ENCODE measurements at places on chromosomes 3 and 15.
A peak's percentile ranks its signal among the peaks of the same experiment; 100 is the strongest.

- DNase-seq: no peak
Observed at GRCh38 chr3:186933816-186934215, 3.5 kb downstream of the ST6GAL1 start.

DNA sequence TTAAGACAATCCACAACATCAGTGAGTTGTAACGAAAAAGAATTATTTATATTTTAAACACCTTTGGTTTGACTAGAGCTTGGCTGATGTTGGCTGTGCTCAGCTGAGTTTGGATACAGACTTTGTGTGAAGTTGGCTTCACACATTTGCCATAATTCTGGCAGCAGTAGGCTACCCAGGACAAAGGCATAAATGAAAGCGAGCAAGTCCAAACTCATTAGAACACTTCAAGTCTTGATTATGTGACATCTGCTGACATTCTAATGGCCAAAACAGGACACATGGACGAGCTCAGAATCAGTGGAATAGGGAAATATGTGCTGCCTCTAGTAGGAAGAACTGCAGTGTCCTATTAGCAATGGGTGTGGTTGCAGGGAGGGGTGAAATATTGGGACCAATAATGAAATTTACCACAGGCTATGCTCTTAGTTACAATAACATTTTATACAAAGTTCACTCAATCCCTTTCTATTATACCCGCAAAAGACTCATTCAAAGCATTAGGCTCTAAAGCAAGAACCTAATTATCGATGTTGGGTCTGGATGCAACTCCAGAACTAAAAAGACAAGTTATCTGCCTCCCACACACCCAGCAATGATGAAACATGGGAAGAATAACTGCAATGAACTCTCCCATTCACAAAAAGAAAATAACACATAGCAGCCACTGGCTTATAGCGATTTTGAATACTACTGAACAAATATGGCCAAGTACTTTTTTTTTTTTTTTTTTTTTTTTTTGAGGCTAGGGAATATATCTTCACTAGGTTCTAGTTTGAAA lies 493.9 kb upstream of the RASGRP1 start:
- no peak for DNase-seq

DNA sequence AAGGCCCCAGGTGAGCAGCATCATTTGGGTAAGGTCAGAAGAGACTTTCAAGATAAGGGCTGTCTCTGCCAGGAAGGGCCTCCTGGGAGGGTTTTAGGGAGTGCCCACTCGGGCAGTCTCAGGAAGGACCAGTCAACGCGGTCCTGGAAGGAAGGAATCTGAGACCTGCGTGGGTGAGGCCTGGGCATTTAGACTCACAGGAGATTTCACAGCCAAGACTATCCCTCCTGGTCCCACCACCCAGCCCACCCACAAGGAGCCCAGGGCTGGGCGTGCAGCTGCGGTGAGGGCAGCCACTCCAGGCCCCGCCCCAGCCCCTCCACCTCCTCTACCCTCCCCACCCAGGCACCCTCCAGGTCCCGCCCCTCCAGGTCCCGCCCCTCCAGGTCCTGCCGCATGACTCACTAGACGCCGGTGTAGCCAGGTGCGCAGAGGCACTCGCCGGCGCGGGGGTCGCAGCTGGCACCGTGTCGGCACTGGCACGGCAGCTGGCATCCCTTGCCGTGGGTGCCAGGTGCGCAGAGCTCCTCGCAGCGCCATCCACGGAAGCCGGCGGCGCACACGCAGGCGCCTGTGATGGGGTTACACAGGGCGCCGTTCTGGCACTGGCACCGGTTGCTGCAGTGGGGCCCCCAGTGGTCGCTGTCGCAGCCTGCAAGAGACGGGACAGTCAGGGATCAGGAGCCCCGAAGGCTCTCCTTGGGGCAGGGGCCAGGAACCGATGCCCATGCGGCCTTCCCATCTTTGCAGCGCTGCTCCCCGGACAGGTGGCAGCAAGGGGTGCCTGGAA lies 112.7 kb downstream of the RAB11A start:
- DNase-seq: peak; percentile 22

DNA sequence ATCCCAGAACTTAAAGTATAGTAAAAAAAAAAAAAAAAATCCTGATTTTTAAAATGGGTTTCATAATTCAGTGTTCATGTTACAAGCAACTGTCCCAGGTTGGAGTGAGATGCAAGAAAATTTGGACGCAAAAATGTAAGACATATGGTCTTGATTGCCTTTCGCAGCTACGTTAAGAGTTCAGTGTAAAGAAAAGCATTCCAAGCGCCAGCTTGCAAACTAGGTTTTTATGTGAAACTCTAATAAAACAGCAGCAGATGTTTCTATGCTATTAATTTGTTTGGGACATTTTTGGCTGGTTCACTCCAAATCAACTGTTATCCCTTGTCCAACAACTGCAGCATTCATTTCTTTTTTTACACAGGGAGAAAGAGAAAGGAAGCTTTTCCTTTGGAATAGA lies 957.8 kb downstream of the ROBO1 start:
- DNase-seq: no peak

- no peak for DNase-seq
Observed at GRCh38 chr3:10783360-10784351, 32.4 kb upstream of the SLC6A11 start.

- DNase-seq: no peak
Observed at GRCh38 chr3:172283841-172284357, 164.4 kb downstream of the GHSR start.

DNA sequence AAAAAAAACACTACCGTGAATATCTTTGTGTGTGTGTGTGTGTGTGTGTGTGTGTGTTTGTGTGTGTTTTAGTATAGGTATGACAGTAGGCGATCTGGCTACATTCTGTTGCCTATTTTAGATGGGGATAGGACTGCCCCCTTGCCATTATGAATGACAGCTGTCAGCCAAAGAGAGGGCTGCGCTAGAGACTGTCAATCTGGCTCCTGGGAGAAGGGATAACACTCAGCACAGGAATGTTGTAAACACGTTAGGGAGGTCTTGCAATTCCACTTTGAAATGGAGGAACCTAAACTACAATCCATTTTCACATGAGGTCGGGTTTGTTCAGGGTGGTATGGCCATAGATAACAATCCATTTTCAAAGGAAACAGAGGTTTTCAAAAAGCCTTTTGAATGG lies 14.1 kb upstream of the ETV5 start:
- DNase-seq: no peak

GRCh38 chr3:79139395-79140068 lies 628.3 kb downstream of the ROBO1 start:
- no peak for DNase-seq

GRCh38 chr15:63469984-63470383 lies 34.4 kb upstream of the USP3 start:
- DNase-seq: no peak

DNA sequence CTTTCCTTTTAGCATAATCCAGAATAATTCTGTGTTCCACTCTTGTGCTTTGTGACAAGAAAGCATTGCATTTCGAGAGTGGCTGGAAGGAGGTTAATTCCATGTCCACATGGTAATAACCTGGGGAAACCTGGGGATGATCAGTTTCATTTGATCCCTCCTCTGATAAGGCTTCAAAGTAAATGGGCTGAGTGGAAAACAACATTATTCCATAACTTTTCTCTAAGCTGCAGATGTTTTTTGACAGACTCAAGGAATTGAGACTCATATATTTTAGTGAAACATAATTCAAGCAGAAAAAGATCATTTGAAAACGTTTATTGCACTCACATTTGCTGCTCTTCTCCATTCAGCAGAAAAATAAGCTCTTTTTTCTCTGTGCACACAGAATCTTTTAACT lies 44.6 kb downstream of the ROBO2 start:
- no peak for DNase-seq

DNA sequence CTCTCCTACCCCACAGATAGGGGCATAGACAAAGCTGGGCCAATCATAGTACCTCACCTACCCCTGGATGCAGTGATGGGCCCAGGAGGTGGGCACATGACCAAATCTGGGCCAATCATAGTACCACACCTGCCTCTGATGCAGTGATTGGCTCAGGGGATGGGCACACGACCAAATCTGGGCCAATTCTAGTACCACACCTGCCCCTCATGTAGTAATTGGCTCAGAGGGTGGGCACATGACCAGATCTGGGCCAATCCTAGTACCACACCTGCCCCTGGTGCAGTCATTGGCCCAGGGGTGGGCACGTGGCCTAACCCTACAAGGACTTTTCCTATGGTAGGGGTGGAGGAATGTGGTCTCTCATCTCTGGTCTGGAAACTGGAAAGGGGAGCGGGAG lies 56.9 kb upstream of the MEF2A start:
- DNase-seq: no peak

DNA sequence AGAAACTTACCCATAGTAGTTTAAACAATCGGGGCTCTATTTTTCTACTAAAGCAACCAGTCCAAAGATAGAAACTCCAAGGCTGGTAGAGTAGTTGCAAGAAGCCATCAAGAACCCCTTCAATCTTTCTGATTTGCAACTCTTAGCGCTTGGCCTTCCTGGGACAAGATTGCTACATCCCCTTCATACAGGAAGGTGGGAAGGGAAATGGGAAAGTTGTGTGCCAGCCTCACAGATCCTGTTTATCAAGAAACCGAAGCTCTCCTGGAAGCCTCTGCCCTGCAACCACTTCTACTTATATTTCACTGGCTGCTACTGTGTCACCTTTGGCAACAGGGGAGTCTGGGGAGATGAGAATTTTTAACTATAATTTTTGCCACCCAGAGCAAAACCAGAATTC lies 46.2 kb downstream of the OSBPL10 start:
- no peak for DNase-seq

- no peak for DNase-seq
Observed at GRCh38 chr3:69460034-69460433, 74.1 kb upstream of the FRMD4B start.

DNA sequence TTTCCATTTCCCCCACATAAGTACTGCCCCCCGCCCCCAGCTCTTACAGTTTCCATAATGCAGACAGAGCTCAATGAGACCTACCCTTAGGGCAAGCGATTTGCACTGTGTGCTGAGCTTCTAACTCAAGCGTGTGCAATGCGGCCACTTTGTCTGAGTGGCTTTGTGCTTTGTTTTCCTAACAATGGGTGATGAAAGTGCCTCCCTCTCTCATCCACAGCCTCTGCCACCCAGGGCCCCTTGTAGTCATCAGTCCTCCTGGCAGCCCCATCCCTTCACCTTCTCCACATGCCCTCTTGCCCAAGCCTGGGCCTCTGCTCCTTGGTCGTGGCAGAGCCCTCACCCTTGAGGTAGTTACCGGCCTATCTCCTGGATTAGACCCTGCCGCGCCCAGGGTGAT lies 17.2 kb downstream of the DAPK2 start:
- no peak for DNase-seq

DNA sequence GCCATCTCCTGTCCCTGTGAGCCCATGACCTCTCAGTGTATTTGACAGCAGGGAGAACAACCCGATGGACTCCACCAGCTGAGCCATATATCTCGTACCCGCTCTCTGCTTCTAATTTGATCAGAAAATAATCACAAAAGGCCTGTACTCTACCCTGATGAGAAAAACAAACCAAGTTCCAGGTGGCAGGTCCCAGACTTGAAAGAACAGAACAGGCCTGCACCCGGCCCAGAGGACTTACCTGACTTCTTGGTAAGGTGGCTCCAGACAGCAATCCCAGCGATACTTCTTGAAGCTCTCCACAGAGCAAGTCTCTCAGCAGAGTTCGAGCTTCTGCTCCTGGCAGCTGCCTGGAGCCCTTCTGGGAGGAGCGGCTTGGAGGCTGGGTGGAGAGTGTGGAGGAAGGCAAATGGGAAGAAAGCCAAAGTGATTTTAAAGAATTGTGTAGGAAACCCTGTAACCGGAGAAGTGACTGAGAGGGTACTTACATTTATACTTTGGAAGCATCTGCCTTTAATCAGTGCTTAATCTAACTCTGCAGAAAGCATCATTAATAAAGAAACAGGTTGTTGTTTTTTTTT lies 91.6 kb downstream of the SCN11A start:
- no peak for DNase-seq

GRCh38 chr3:194101592-194102432 lies 34.1 kb upstream of the HES1 start:
- no peak for DNase-seq

- DNase-seq: peak; percentile 50
Observed at GRCh38 chr15:40941528-40942336, 11.5 kb upstream of the CHAC1 start.

- no peak for DNase-seq
Observed at GRCh38 chr3:77040216-77040615, 317 bp downstream of the ROBO2 start.

- DNase-seq: no peak
Observed at GRCh38 chr3:42710323-42711021, 7.9 kb upstream of the HHATL start.

Measured in stimulated activated CD8-positive, alpha-beta memory T cell treated with anti-CD3 and anti-CD28 coated beads, Interleukin-7, amount 100 ng/mL, for 48 hours (primary cell).